Progenitor cell of endocrine pancreas (in vitro differentiated cells): ENCODE measurements at places on chromosomes 1 and 21. TPM values are rescaled to one million over a fixed set of nuclear protein-coding genes. Genes with fewer than 3 reads are reported as not detected.

DNA sequence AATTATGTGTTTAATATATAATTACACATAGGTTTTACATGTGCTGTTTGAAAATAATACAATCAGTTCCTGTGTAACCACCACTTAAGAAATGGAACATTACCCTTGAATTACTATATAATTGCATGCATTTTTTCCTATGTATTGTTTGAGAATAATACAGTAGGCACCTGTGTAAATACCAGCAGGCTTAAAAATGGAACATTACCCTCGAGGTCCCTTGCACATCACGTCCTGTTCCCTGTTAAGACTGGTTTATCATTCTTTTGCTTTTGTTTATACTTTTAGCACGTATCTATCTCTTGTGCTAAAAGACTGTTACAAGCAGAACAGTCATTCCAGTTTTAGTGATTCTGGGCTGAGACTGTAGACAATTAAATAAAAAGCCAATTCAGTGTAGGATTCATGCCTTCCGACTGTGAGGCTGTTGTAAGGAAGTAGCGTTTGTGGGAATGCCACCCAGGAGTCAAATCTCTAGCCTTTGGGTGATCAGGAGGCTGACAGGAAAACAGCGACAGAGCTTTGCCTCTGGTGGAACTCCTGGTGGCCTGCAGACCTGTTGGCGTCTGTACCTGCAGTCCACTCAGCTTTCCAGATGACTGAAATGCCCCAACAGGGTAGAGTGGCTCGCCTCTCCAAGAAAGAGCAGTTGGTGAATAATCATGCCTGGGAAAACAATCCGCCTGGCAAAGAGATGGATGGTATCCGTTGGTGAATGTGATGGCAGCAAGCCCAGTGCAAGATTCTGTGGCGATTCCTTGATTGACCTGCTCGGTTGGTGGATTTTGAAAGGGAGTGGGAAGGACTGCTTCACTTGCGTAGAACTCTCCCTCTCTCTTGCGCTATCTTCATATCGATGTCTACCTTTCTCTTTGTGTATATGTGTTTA, 58.0 kb downstream of the DISC1 start:
- no peak for DNase-seq

DNA sequence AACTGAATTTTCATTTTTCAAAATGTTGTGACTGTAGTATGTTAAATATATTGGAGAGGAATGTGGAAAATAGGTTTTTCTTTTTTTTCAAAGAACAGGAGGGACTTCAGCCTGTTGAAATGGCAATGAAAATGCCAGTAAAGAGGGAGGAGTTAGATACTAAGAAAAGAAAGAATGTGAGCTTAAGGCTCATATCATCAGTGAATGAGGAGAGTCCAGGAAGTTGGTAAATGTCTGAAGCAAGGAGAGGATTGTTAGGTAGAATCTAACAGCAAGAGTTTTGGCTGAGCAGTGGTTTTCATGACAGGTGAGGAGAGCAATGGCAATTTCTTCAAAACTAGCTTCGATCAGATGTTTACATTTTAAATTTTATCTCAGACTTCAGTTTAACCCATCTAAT, 43.0 kb downstream of the PLA2G4A start:
- DNase-seq = no peak

DNA sequence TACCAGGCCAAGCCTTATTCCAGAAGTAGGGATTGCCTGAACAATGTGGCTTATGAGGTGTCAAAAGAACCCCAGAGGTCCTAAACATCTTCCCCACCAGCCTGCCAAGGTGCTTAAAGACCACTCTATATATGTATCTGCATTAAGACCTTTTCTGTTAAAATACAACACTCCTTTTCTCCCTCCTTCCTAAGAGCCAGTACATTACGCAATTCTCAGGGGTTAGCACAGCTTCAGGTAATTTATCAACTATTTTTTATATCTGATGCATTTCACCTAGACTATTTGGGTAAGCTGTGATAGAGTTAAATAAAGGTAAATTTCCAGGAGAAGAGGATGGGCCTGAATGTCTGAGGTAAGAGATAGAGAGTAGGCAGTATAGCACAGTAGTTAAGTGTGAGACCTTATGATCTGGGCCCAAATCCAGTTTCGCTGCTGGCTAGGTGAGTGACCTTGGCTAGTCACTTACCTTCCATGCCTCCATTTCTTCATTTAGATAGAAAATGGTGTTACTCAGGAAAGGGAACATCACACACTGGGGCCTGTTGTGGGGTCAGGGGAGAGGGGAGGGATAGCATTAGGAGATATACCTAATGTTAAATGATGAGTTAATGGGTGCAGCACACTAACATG, 5.1 kb upstream of the CCN1 start:
- no peak for DNase-seq

- no peak for DNase-seq
Measured at GRCh38 chr1:112762541-112763500, 47.7 kb upstream of the PPM1J start.

- DNase-seq = no peak
Measured at GRCh38 chr1:46278807-46279206, 24.6 kb downstream of the LRRC41 start.

GRCh38 chr1:69404486-69404885, 163.2 kb upstream of the LRRC7 start:
- DNase-seq = no peak

GRCh38 chr1:70509996-70510876, 99.2 kb downstream of the CTH start:
- DNase-seq = no peak

DNA sequence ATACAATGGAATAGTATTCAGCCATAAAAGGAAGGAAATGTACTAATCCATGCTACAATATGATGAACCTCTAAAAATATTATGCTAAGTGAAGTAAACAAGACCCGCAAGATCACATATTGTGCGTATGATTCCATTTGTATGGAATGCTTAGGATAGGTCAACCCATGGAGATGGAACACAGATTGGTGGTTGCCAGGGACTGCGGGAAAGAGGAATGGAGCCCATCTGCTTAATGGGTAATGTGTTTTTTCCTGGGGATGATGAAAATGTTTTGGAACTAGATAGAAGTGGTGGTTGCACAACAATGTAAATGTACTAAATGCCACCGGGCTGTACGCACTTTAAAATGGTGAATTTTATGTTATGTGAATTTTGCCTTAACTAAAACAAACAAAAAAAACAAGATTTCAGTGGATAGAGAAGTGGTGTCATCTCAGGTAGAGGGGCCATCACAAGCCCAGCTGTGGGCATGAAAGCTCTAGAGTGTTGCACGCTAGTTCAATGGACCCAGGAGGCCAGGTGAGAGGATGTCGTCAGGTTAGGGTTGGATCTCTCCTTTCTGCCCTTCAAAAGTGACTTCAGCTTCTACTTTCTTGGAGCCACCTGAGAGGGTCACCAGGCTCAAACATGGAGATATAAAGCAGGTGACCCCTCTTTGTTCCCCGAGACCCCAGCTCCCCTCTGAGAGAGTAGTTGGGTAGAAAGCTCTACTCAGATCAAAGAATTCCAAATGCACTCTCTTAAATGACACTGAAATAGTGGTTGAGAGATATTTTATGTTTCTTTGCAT, 2.5 kb downstream of the C1orf115 start:
- no peak for DNase-seq

DNA sequence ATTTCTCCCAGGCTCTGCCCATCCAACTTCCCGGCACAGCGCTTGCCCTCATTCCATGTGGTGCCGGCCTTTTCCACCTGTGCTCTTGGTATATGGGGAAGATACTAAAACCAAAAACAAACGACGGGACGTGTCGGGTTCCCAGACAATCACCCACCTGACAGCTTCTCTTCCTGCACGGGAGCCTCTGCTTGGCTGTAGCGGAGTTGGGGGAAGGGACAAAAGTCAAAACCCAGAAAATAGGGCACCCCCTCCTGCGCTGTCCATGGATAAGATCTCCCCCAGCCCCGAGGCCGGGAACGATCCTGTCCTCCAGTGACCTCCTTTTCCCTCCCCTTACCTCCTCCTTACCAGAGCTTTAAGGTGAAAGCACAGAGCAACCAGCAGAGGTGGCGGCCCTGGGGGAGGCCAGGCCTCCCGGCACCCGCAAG, 640 bp downstream of the JTB start:
- no peak for DNase-seq

DNA sequence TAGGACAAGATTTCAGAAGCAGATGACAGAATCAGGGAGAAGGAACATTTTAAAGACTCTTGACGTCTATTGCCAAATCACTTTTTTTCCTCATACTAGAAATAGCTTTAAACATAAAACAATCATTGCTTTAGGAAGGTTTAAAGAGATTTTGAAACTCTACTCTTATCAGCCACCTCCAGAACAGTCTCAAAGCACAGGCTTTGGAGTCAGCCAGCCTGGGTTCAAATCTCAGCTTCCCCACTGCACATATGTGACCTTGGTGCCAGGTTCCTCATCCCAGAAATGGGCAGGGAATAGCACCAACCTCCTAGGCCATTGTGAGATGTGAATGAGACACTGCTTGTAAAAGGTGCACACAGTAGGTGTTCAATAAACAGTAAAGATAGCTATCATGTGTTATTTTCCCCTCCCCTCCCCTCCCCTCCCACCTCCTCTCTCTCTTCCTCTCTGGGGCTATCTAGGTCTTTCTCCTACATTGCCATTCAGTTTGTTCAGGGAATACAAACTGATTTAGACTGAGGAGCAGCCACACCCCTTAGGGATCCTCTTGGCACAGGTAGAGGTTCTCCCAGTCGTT, 20.6 kb downstream of the SPOCD1 start:
- no peak for DNase-seq

GRCh38 chr1:154873321-154873950, 3.4 kb upstream of the KCNN3 start:
- no peak for DNase-seq

DNA sequence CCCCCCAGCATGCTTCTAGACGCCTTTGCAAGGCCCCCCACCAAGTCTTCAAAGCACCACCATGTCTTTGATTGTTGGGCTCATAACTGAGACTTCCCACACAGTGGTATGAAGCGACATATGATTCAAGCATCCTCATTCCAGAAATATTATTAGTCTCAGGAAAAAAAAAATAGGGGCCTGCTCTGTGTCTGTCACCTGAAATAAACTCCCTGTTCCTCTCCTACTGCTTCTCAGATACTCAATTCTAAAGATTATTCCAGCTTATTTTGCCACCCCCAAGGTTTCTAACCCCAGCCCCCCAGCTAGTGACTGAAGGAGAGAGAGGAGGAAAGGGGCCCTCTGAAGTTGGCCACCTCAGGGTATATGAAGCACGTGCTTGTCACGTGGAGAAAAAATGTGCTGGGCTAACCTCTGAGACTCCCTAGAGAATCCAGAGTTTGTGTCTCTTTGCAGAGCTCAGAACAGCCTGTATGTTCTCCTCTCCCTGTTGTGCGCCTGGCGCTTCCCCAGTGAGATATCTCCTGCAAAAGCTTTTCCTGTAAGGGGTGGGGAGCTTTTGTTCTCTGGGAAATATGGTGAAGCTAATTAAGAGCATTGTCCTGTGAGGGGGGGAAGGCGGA, 35.9 kb upstream of the RASAL2 start:
- DNase-seq = no peak

- DNase-seq = no peak
Measured at GRCh38 chr1:154742606-154743005, 127.5 kb downstream of the KCNN3 start.

GRCh38 chr21:30186242-30186641, 19.6 kb upstream of the CLDN17 start:
- DNase-seq = no peak

- no peak for DNase-seq
Measured at GRCh38 chr1:113871597-113872113, at the start of gene PTPN22. TSS of gene PTPN22 (minus strand) at chr1:113871712.

DNA sequence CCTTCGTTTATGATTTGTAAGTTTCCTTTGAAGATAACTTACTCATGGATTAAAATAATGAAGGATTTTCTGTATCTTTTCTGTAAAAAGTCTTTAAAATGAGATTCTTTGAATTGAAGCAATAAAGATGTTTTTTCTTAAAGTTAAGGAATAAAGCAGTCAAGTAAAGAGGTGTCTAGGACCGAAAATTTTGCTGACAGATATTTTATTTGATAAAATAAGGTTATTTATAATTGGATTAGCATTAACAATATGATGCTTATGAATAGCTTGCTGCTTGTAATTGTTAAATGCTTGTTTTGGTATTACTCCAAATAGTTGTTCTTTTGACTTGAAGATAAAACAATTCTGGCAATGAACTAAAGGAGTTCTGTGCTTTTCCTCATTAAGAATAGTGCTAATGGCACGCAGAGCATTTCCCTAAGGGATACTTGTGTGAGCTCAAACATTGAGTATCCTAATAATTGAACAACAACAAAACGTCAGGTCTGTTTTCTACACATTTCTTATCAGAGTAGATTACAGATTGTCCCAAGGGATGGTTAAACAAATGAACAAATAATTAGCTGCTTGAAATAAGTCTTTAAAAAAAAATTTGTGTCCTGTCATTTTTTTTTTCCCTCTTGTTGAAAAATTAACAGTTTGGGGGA, 16.6 kb downstream of the TSNAX start:
- no peak for DNase-seq

GRCh38 chr21:38709876-38710275, 95.9 kb upstream of the ETS2 start:
- DNase-seq = no peak

GRCh38 chr1:42316292-42316691, 18.7 kb downstream of the FOXJ3 start:
- DNase-seq = no peak

GRCh38 chr1:40575336-40575735, 43.9 kb downstream of the ZNF684 start:
- no peak for DNase-seq

DNA sequence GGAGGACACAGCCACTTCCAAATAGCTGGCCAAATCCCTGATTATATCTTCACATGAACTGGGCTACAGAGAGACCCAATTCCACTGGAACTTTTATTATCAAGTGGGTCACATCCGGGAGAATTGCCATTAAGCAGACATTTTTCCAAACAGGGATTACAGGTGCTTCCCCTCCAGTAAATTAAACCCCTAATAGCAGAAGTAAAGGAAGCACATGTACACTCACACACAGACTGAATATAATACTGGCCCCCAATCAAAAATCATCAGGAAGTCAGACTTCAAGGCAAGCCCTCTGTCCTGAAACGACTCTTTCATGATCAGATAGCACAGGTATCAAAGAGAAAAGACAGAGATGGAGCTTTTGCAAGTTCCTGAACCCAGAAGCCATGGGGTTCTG, 118.6 kb upstream of the PPP2R5A start:
- DNase-seq = no peak

GRCh38 chr1:20443703-20444586, 42.1 kb downstream of the CAMK2N1 start:
- DNase-seq = no peak

GRCh38 chr1:31655756-31656155, 11.1 kb upstream of the PEF1 start:
- DNase-seq = no peak

S100A3 gene
- 0.46 and 1.5 TPM in 2 replicates for total RNA-seq

CELA3A gene
- total RNA-seq = 1.5 and 3.1 TPM in 2 replicates

FCRL2 gene
- total RNA-seq = not detected in 2 replicates

FMO2 gene
- not detected in 2 replicates for total RNA-seq

KCND3 gene
- 0.75 and 0.81 TPM in 2 replicates for total RNA-seq

AMPD1 gene
- not detected in 2 replicates for total RNA-seq

PARS2 gene
- 9.1 and 11.0 TPM in 2 replicates for total RNA-seq

TAL1 gene
- total RNA-seq = not detected in 2 replicates

GLIS1 gene
- total RNA-seq = not detected in 2 replicates

GSTM3 gene
- 77.8 and 83.1 TPM in 2 replicates for total RNA-seq

TATDN3 gene
- total RNA-seq = 12.1 and 15.0 TPM in 2 replicates

C1orf116 gene
- total RNA-seq = 31.3 and 31.9 TPM in 2 replicates
